ENCODE measurements at places on chromosomes 2 and 18. TPM values are rescaled to one million over a fixed set of nuclear protein-coding genes. Genes with fewer than 3 reads are reported as not detected.

Gene SERPINB12
- polyA plus RNA-seq: 0.16 TPM

Gene SERPINB11
- 6.4 TPM for polyA plus RNA-seq

Gene SMAD2
- 16.1 TPM for polyA plus RNA-seq

Gene UGT1A7
- polyA plus RNA-seq: 28.8 TPM

Gene SCG2
- 0.20 TPM for polyA plus RNA-seq
